ENCODE measurements at places on chromosomes 12 and 14.

DNA sequence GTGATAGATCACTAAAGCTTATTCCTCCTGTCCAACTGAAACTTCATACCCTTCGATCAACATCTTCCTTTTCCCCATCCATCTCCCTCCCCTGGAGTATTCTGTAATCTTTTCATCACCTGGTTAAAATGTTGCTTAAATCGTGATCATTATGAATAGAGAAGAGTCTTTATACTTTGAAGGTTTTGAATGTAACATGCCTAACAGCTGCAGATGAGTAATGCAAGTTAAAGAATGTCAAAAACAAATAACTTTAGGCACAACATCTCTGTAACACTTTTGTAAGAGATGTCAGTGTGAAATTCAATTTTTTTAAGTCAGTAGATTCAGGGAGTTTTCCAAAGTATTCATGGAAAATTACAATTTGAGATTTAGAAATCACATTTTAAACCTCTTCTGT, 25.0 kb downstream of the RXYLT1 start:
- DNase-seq: no peak

DNA sequence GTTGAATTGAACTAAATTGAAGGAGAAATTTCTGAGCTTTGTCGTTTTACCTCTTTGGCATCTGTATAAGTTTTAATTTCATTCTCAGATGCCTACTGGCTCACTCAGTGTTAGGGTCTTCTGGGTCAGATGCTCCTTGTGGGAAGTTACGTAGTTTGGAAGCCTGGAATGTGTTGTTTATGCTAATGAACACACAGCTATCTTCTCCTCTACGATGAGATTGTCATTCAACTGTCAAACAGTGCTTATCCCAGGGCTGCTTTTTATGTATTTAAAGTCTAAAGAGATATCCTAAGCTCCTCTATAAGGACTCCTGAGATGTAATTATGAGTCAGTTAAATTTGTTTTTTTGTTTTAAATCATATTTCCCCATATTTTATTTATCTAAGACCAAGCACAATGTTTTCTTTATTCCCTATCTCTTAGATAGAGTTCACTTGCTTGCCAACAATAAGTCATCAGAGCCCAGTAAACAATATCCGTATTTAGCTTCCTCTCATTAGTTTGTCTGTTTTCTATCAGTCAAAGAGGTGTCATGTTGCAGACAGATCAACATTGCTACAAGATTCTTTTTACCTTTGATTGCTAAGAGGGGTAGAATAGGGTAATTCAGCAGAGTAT, 368.0 kb upstream of the PDE3A start:
- no peak for DNase-seq

- DNase-seq: peak; percentile 42
These were observed 86.8 kb upstream of the PKP2 start for GRCh38 chr12:32983332-32983731.

GRCh38 chr14:46626876-46627275, 24.7 kb downstream of the RPL10L start:
- DNase-seq: no peak

GRCh38 chr12:2234091-2234490, 181.3 kb downstream of the CACNA1C start:
- DNase-seq: no peak

- peak; percentile 12 for DNase-seq
These were observed 232.7 kb downstream of the SLC16A7 start for GRCh38 chr12:59828521-59828920.

DNA sequence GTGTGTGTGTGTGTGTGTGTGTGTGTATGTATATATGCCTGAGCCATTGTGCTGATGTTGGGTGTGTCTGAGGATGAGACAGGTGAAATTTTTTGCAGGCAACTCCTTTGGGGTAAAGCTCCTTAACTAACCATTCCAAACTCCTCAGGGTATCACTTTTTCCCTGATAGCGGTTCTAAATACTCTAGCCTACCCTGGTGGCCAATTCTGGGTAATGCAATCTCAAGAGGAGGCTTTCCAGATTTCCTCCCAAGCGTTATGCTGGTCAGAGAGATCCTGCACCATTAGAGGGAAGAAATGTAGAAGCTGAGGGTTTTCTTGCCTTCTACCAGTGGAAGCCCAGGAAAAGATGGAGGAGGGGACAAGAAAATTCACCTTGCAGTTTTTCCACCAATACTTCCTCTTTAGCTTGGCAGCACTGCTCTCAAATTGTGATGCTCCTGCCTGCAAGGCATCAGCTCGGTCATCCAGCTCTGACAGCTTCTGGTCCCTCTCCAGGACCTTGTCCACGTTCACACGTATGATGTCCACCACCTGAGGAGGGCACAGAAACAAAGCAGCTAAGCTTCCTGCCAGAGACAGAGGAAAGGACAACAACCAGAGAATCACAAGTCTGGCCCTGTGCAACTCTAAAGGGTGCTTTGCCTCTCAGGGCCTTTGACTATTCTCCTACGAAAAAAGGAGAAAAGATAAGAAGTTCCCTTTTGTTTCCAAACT, 4.9 kb downstream of the VAMP1 start:
- DNase-seq: peak; percentile 81

DNA sequence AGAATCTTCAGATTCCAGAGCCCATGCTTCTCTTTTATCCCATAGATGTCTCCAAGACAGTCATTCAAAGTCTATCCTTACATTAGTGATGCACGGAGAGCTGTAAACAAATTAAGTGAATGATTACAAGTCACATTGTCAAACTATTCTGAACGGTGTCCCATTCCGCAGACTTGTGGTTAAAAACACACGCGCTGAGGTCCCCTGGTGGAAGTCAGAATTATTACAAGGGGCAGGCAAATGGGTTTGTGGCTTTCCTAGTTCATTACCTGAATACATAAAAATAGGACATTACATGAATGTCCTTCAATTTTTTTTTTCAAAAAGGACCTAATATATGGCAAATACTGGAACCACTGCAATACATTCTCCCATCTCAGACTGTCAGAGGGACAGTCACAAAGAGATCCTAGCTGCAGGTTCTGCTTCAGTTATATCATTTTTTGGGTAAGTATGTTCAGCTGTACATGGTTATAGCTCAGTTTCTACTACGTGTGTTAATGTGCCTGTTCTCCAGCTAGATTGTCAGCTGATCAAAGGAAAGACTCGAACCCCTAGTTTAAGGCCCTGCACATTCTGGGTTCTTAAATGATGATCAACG, 53.1 kb upstream of the STON2 start:
- peak; percentile 68 for DNase-seq

- no peak for DNase-seq
These were observed 8.6 kb downstream of the DDN start for GRCh38 chr12:48990552-48990951.
